T-cell (primary cell): ENCODE measurements at places on chromosomes 12 and 14.

DNA sequence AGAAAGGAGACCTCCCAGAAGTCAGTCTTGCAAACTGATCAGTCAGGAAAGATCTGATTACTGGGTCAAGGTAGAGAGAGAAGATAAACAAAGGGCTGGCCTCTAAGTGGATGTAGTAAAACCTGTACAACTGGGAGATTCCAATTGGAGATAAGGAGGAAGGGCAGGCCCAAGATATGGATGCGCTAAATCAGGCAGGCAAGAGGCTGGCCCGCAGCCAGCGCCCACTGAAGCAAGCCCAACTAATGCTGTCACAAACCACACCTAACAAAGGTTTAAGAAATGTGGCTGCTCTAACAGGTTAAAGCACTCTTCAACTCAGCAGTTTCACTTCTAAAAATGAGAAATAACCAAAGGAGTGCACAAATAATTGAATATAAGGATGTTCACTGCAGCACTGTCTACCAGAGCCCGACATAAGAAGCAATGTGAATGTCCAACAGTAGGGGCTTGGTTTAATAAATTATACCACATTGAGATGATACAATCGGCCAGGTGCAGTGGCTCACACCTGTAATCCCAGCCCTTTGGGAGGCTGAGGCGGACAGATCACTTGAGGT is 4.7 kb downstream of the GLTP start:
- H3K36me3 ChIP-seq = peaks cover 2% of the 10 kb centered on the region
- no peak overlapping the region for H3K27ac ChIP-seq
- DNase-seq = no peak
- peaks cover 41% of the 10 kb centered on the region for H3K4me1 ChIP-seq
- H3K27me3 ChIP-seq = no peaks in the 10 kb centered on the region

- peaks cover 11% of the 10 kb centered on the region for H3K27me3 ChIP-seq
- no peaks in the 10 kb centered on the region for H3K4me1 ChIP-seq
- H3K4me3 ChIP-seq = no peak overlapping the region
- H3K27ac ChIP-seq = no peak overlapping the region
- no peaks in the 10 kb centered on the region for H3K36me3 ChIP-seq
Observed at GRCh38 chr14:49418789-49419188, 167.4 kb downstream of the RPS29 start.

GRCh38 chr12:128388461-128389000 is 121.6 kb downstream of the TMEM132C start:
- H3K4me3 ChIP-seq = no peak overlapping the region
- H3K4me1 ChIP-seq = peaks cover 12% of the 10 kb centered on the region
- peaks cover 19% of the 10 kb centered on the region for H3K27me3 ChIP-seq
- no peaks in the 10 kb centered on the region for H3K36me3 ChIP-seq
- peak; percentile 24 for DNase-seq
- peak overlapping the region; percentile 74 for H3K27ac ChIP-seq

GRCh38 chr14:71952381-71953363 is 20.4 kb downstream of the RGS6 start:
- no peaks in the 10 kb centered on the region for H3K36me3 ChIP-seq
- DNase-seq = no peak
- no peak overlapping the region for H3K4me3 ChIP-seq
- no peaks in the 10 kb centered on the region for H3K4me1 ChIP-seq

GRCh38 chr12:10158406-10158805 is 13.5 kb downstream of the OLR1 start:
- H3K4me1 ChIP-seq = peaks cover 9% of the 10 kb centered on the region
- H3K4me3 ChIP-seq = no peak overlapping the region
- no peak overlapping the region for H3K27ac ChIP-seq
- no peak for DNase-seq
- H3K27me3 ChIP-seq = no peaks in the 10 kb centered on the region
